ENCODE measurements at places on chromosomes 16 and 17.

GRCh38 chr16:88353691-88354090, 29.1 kb upstream of the ZNF469 start:
- no peak for DNase-seq

- no peak for DNase-seq
Measured at GRCh38 chr17:47252209-47252608, 1.4 kb upstream of the ITGB3 start.

DNA sequence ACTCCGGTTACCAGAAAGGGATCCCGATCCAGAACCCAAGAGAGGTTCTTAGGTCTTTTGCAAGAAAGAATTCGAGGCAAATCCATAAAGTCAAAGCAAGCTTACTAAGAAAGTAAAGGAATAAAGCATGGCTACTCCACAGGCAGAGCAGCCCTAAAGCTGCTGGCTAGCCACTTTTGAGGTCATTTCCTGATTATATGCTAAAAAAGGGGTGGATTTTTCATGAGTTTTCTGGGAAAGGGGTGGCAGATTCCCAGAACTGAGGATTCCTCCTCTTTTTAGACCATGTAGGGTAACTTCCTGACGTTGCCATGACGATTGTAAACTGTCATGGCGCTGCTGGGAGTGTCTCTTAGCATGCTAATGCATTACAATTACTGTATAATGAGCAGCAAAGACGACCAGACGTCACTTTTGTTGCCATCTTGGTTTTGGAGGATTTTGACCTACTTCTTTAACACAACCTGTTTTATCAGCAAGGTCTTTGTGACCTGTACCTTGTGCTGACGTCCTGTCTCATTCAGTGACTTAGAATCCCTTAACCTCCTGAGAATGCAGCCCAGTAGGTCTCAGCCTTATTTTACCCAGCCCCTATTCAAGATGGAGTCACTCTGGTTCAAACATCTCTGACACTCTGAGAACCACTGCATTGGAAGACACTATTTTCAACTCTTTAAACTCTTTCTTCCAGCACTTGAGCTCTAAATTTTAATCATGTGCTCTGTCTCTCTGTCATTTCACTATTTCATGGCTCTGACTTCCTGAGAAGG, 203.6 kb upstream of the CACNG3 start:
- DNase-seq, result no peak

- peak; percentile 45 for DNase-seq
Measured at GRCh38 chr16:49854796-49855203, 1.1 kb downstream of the ZNF423 start.

- DNase-seq, result no peak
Measured at GRCh38 chr16:59758848-59759247, 1024.7 kb upstream of the GOT2 start.

GRCh38 chr17:17844079-17844478, 7.3 kb upstream of the SREBF1 start:
- DNase-seq, result no peak

Measured in progenitor cell of endocrine pancreas (in vitro differentiated cells).